ENCODE measurements at places on chromosomes 12 and 14.

GRCh38 chr12:11752403-11753149 is 103.1 kb downstream of the ETV6 start:
- DNase-seq = no peak

DNA sequence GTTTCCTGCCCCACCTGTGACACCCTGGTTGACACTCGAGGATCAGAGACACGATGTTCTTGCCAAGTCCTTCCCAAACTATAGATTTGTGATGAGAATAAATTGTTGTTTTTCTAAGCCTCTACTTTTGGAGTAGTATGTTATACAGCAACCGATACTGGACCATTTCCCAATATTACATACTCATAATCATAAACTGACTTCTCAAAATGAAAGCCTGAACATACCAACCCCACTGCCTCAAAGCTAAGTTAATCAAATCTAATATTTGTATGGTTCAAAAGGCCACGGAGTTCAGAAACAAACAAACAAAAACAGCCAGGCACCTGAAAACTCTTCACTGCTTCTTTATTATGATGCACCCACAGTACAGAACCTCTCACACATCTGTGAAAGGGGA is 52.3 kb upstream of the GPHB5 start:
- no peak for DNase-seq

DNA sequence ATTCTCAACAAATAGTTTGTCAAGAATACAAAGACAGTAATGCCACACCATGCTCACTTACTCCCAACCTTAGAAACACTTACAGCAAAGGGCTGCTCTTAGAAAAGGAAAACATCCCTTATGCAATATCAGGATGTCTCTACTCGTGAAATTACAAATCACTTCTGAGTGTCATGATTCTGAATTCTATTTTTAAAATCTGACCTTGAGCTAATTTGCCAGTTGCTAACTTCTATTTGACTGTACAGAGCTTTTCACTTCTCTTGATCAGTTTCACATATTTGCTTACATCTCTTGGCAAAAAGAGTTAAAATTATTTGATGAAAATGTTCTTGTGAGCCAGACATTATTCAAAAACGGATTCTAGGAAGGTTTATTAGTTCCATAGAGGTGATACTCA is 136.7 kb upstream of the SLC35F4 start:
- no peak for DNase-seq

DNA sequence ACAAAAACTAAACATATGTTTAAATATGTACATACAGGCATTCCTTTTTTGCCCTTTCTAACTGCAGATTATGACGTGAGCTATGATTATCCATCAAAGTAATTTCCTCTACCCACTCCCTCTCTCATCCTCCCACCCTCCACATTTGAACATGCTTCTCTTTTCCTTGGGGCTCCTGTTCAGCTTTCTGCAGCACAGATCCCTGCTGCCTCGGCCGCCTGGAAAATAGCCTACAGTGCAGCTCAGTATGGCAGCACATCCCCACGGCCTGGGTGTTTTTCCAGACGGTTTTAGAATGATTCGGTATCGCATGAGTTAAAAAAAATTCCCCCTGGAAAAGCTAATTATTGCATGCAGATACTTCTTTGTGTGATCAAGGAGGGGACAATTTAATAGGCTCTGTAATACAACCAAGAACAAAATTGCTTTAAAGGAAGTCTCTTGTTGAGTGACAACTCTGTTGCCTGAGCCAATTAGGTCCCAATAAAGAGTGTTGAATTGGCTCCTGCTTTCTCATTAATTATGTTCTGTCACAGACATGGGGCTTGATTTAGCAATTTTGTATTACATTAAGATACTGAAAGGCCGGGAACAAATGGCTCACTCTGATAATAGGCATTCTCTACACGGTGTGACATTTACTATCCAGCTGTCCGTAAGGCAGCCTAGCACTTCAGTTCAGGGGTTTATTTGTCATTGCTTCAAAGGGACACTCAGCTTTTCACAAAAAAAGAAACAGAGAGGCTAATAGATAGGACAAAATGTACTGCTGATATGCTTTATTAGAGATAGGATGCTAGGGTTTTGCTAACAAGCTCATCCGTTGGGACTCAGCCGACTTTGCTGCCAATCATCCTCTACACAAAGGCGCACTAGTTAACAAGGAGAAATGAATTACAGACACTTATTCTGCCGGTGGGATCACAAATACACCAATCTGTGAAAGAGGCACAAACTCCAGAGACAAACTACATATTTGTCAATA is 285.8 kb upstream of the G2E3 start:
- DNase-seq = no peak

- DNase-seq = no peak
These were observed 51.6 kb downstream of the MVK start for GRCh38 chr12:109625131-109625559.
